NCI-H774 (cell line): ENCODE measurements at places on chromosomes 12 and 14.

- DNase-seq = no peak
Observed at GRCh38 chr14:99803803-99804202, 10.6 kb downstream of the EML1 start.

DNA sequence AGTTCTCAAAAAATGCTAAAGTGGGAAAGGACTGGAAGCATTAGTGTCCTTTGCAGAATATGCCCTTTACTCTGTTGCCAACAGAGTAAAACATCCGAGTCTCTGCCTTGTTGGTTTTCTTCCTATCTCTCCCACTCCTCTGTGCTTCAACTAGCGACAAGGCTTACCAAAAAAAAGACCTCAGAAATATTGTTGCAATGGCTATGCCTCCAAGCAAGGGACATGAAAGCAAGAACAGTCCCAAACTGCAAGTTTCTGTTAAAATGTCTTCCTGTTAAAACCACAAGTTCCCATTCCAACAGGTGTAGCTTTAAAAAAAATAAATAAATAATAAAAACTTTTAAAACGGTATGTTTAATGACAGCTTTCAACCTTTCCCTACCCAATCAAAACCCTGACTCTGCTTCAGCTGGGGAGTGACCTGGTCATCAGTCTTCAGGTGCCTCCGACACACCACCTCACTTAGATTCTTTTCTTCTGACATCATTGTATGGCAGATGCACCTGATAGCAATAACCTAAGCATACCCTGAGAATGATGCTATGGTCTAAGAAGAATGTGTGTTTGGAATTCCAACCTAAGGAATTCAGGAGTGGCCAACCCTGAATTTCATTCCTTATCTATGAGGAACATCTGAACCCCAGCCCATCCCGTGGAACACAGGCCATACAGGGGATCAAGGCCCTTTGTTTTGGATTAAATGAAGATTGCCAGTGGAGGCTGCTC lies 81.0 kb downstream of the RPS29 start:
- DNase-seq = no peak

DNA sequence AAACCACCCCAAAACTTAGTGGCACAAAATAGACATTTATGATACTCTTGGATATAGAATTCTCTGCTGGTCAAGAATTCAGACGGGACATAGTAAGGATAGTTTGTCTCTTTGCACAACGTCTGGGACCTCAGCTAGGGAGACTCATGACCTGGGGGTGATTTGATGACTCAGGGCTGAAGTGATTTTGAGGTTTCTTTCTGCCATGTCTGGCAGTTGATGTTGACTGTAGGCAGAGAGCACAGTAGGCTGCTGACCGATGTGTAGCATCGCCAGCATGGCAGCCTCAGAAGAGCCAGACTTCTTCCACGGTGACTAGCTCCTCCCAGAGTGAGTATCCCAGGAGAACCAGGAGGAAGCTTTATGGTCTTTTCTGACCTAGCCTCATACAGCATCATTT lies 88.9 kb upstream of the FRMD6 start:
- no peak for DNase-seq

DNA sequence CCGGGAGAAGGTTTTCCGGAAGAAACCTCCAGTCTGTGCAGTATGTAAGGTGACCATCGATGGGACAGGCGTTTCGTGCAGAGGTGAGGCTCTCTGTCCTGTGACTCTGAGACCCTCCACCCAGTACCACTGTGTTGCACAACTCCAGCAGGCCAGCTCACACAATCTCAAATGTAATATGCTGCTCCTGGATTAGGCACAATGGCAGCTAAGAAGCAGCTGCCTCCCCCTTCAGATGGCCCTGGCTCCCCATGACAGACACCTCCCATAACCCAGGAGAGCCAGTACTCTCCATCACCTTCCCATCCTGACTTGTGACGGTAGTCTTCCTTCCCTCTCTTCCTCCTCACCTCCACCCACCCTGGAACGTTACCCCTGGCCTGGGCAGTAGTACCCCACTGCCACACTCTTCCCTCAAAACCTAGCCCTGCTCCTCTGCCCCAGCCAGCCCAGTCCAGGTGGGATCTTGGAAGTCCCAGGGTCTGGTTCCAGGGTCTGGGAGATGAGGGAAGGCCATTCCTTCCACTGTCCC lies 2.1 kb downstream of the TNS2 start:
- DNase-seq = no peak
